ENCODE measurements at places on chromosomes 7 and 10.

DNA sequence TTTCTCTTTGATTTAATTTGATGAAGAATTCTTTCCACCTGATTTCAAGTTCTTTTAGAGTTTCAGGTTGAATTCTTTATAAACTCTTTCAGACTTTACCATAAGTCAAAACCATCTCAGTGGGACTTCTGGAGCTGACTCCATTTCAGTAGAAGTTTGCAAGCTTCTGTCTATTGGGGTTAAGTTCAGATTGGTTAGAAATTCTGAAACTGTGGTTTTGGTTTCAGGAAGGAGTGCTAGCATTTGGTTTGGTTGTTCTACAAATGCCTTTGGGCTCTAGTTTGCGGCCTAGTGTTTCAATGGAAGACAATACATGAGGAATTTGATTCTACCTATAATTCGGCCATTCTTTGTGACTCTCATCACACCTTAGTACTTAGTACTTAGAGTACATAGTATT, 176.8 kb upstream of the RHOBTB1 start:
- DNase-seq, result no peak

DNA sequence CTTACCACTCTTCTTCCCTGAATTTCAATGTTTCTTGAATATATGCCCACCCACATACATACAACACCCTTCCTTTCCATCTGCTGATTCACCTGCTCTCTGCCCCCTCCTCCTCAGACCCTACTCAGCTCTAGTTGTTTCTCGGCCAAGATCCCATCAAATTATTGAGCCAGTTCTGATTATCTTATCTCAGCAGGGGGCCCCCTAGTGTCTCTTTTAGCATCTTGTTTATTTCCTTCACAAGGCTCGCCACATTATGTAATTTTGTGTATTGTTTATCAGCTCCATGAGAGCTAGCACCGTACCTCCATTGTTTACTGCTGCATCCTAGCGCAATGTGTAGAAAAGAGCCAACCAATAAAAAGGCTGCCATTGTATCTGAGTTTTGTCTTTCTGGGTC, 71.9 kb downstream of the FAM13C start:
- no peak for DNase-seq

DNA sequence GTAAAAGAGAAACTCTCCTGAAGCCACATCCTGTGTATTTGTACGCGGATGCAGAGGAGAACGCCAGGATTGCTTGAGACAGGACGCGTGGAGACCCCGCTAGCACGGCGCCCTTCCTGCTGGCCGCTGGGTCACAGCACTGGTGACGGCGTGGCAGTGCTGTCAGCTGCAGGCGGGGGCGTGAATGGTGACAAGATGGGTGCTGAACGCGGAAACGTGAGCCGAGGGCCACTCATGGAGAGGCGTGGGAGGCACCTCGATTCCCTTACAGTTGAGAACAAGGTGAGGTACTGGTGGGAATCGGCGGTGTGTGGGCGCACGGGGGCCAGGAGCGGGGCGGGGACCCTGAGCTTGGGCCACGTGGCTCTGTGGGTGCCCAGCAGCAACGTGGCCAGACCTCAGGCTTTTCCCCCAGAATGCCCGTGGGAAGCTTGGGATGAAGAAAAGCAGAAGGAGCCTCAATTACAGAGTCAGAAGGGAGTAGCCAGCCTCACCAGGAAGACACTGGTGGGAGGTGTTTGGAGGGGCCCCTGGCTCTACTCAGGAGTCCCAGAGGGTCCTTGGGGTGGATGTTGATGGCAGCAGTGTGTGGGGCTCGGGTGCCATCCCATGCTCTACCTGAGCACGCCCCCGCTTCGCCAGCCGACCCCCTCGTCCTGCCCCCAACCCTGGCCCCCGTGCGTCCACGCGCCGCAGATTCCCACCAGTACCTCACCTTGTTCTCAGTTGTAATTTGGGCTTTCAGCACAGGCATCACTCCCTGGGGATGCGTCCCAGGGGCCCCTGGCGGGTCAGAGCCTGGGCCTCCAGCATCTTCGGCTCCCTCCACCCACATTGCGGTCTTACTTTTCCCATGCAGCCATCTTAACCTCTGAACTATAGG, 208.4 kb upstream of the TCERG1L start:
- no peak for DNase-seq

DNA sequence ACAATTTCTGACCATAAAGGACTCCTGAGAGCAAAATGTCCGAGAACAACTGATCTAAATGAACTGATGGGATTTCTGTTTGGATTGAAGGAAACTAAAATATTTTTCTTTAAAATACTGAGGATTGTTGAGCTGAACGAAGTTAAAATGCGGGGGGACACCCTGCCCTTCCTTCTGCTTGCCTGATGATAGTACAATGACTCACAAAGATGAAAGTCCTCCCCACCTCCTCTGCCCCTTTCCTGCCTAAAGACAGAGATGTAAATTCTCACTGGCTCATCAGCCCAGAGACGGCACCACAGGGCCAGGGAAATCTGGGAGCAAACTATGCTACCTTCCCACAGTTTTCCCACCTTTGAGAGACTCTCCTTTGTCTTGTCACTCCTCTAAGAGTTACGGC, 180.6 kb downstream of the PHTF2 start:
- no peak for DNase-seq

DNA sequence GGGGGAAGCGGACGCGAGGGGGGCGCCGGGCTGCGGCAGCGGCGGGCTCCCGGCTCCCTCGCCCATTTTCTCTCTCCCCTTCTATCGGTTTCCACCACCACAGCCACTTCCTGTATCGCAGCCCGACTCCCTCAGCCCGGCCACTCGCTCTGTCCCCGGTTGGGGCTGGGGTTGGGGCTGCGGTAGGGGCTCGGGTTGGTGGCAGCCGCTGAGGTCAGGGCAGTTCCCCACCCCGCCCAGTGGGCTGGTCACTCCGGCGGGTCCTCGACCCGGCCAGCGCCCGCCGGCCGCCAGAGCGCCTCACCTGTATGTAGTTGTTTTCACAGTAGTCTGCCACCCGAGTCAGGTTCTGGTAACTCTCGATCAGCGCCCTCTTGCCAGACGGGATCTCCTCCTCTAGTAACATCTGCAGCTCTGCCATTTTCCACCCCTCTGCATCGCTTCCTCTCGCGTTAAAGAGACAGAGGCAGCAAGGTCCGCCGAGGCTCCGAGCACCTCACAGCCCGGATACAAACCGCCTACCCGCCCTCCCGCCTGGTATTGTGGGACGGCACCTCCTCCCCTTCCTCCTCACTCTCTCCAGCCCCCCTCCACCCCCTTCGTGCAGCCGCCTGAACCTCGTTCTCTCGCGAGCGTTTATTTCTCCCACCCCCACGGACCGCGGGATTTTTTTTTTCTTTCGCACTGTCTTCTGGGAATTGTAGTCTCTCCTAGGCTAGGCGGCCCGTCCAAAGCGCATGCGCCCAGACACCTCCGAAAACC, at the start of gene ABI1:
ABI1 (minus strand) TSS at position 516 of the 762 bp plus-strand sequence; CDS start at position 421, 95 bp downstream.
- peak; percentile 98 for DNase-seq

GRCh38 chr7:142301923-142302550, 44.2 kb upstream of the PRSS58 start:
- DNase-seq, result no peak

DNA sequence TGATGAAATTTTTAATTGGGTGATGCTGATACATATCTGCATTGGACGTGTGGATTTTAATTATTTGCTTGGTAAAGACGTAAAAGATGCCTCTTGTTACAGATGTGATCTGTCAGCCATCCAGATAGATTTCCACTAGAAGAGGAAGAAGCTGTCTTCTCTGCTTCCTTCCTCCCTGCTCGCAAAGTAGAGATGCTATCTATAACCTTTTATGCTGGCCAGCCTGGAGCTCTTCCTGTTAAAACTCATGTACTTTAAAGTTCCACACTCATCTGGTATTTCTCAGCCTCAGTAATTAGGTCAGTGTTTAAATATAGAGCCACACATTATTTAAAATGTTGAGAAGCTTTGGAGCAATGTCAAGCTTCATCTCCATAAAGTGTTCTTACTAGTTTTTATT, 51.2 kb upstream of the TMEM229A start:
- no peak for DNase-seq

- no peak for DNase-seq
Measured at GRCh38 chr7:108290459-108291151, 160.4 kb upstream of the LAMB4 start.

GRCh38 chr7:26995666-26996065, 100.1 kb downstream of the HOXA1 start:
- DNase-seq, result no peak

DNA sequence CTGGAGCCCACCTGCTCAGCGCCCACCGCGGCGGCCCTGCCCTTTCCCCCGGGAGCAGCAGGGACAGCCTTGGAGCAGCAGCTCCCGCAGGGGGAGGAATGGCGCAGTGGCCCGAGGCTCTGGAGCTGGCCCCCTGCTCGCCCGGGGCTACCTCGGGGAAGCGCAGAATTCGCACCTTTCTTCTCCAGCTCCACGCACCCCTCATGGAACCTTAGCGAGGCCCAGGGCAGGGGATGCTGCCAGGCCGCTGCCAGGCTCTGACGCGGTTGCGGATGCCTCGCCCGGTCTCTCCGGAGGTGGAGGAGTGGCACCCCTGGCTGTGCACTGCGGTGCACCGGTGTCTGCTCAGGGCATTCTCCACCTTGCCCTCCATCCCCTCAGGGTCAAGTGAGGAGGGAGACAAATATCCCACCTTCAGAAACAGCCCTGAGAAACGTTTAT, 84.9 kb upstream of the MKI67 start:
- no peak for DNase-seq

DNA sequence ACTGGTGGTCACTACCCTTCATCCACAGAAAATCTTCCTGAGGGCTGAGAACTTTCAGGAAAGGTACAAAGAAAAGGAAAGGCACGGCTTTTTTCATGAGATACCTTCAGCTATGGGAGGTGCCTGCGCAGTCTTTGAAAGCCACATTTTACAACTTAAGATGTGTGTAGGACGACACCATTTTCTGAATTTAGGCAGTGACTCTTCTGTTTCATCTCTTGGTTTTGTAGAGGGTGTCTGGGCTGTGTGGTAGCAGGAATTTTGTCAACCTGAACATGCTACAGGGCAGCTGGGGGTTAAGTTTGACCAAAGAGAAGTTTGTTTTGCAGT, 138.1 kb downstream of the NRP1 start:
- DNase-seq, result no peak

- no peak for DNase-seq
Measured at GRCh38 chr7:7576344-7576743, 9.7 kb downstream of the MIOS start.

GRCh38 chr7:132635127-132635526, 58.9 kb upstream of the PLXNA4 start:
- no peak for DNase-seq

GRCh38 chr7:81769891-81770727, at the start of gene HGF:
Gene HGF, minus strand, starts transcription at chr7:81770047. Its CDS starts 76 bp downstream, at chr7:81769971.
- peak; percentile 15 for DNase-seq

GRCh38 chr10:96501985-96502384, 11.7 kb downstream of the TLL2 start:
- DNase-seq, result no peak

DNA sequence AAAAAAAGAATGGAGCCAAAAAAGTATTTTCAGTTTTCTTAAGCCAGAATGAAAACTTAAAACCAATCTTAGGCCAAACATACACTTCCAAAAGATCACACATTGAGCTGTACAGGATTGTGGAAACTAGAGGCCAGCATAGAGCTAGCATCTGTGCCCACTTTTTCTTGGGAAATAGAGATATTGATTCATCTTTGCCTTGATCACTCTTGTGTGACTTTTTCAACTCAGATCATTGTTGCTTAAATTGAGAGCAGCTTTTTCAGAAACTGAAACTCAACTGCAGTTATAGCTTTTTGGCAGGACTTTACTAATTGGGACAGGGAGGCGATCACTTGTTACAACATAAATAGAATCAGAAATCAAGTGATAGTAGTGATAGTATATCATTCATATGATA, 132.2 kb downstream of the PRKG1 start:
- DNase-seq, result no peak

DNA sequence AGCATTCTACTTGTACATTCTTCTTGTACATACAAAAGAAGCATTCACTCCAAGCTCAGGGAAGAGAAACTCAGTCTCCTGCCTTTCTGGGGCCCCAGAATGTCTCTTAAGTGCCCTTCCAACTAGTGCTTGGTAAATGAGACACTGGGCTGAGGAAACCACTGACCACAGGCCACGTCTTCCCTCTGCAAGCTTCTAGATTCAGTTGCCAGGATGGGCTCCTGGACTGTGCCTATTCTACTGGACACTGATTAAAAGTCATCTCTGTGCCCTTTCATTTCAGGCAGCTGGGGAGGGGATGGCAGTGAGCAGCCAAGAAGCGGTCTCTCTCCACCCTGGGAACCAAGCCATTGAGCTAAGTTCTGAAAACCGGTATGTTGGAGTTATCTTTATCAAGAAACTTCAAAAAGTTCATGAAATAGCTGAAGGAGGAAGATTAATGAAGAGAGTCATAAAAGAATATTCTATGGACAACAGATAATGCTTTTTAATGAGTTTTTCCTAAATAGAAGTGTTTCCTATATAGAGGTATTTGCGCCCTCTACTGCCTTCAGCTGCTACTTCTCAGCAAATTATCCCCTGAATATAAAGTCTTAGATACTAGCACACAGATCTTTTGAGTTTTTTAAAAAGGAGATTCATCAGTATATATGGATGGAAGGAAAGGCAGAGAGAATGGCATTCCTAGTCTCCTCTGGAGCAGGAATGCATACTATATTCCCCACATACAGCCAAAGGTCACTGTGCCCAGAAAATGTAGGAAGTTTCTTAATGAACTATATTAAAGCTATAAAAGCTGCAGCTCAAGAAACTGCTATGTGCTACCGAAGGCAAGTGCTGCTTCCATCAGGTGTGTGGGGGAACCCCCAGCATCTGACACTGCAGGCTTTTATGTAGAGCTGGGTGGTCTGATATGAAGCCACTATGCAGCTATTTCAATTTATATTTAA, 8.4 kb upstream of the IFIT1B start:
- no peak for DNase-seq

GRCh38 chr7:26454180-26454579, 162.5 kb downstream of the SNX10 start:
- no peak for DNase-seq

DNA sequence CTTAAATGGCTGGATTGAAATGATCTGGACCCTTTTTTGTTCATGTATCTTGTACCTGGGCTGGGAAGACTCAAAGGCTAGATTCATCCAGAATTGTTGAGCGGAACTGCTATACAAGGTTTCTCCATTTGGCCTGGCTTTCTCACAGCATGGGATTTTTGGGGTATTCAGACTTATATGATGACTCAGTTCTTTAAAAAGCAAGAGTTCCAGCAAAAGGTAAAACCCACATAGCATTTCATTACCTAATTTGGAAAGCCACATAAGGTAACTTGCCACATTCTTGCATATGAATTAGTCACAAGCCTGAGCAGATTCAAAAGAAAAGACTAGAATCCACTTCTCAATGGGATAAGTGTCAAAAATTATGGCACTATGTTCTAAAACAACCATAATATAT, 137.4 kb downstream of the HGF start:
- DNase-seq, result no peak

GRCh38 chr10:126939706-126940105, 34.5 kb downstream of the DOCK1 start:
- DNase-seq, result no peak

- no peak for DNase-seq
Measured at GRCh38 chr7:35032166-35032565, 5.1 kb downstream of the DPY19L1 start.

DNA sequence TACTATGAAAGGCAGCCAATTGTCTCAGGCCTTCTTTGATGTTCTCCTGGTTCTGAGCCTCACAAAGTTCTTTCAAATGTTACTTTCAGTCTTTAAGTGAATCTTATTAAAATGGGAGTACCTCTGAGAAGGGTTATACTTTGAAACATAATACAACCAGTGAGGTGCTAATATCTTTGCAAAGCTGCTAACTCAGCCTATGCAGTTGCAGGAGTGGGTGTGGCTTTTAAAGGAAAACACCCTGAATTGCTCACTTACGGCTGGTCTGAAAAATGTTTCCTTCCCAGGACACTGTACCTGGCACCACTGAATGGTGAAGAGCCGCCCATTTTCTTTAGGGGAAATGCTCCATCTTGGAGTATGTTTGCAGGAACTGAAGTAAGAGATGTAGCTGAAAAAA, 130.9 kb downstream of the CHN2 start:
- no peak for DNase-seq
